ENCODE measurements at places on chromosomes 16 and 17. TPM values are rescaled to one million over a fixed set of nuclear protein-coding genes. Genes with fewer than 3 reads are reported as not detected.

The SLC5A2 gene
- not detected for total RNA-seq

The CDRT15 gene
- not detected for total RNA-seq

GRCh38 chr16:10964039-10964890 is 19.9 kb downstream of the CLEC16A start:
- no peaks in the 10 kb centered on the region for H3K36me3 ChIP-seq
- DNase-seq: peak; percentile 70
- H3K27ac ChIP-seq: peak overlapping the region; percentile 57
- no peaks in the 10 kb centered on the region for H3K27me3 ChIP-seq
- H3K4me3 ChIP-seq: no peak overlapping the region
- H3K4me1 ChIP-seq: peaks cover 15% of the 10 kb centered on the region

DNA sequence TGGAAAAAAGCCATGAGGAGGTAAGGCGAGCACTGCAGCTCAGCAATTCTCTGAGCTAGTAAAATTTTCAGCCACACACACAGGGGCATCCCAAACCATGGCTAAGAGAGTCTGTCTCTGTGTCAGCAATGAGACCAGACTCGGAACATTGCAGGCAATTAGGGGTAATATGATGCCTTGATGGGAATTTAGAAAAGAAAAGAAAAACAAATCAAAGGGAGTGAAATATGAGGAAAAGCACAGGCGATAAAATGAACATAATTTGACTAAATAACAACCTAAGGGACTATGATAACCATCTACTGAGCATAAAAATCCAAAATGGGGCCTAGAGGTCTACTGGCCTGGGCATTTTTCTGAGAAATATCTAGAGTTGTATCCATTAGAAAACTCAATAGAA is 546.0 kb upstream of the PSMD7 start:
- DNase-seq: no peak
- no peaks in the 10 kb centered on the region for H3K27me3 ChIP-seq
- H3K27ac ChIP-seq: no peak overlapping the region
- H3K4me1 ChIP-seq: no peaks in the 10 kb centered on the region
